ENCODE measurements at places on chromosomes 11 and 22.

DNA sequence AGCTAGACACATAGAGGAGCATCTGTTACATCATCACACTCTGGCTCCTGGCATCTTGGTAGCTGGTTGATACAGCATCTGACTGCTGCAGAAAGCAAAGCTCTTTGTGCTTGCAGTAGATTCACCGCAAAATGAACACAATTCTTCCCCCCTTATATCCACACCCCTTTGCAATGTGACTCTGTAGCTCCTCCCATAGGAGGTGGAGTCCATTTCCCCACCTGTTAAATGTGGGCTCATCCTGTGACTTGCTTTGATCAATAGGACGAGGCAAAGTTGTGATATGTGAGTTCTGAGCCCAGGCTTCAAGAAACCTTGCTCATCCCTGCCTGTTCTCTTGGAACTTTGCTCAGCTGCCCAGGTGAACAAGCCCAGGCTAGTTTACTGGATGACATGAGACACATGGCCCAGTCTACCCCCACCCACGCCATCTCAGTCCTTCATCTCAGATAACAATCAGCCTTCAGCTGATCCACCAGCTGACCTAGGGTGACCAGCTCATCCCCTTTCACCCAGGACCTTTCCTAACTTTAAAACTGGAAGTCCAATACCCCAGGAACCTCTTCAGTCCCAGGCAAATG is 272.2 kb downstream of the TENM4 start:
- no peak for DNase-seq

- no peak for DNase-seq
Measured at GRCh38 chr11:95344932-95345642, 114.1 kb upstream of the SESN3 start.

DNA sequence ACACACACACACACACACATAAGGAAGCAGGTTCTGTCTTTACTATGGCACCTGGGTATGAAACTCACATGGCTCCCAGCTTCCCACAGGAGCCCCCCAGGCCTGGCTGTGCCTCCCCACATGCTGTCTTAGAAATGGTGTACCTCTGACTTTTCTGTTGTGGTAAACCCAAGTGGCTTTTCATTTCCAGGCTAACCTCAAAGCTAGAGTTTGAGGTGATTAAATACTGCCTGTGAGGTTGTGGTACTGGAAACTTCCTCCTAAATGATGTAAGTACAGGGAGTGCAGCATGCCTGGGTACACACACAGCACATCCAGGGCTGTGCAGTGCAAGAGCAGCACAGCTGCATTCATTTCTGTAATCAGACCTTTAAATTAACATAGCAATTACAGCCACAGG is 34.4 kb downstream of the ME3 start:
- DNase-seq = no peak

DNA sequence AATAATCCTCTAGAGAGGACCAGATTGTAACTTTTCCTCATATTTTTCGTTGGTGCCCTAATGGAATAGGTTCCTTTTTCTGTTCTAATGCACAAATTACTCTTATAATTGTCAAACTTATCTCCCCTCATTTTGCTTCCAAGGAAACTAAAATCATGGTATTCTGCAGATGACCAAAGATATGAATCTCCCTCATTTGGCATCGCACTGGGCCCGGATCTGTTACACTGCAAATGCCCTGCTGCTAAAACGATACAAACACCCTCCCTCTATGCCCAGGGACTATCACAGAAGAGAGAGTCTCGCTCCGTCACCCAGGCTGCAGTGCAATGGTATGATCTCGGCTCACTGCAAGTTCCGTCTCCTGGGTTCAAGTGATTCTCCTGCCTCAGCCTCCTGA is 7.6 kb downstream of the KLHDC7B start:
- no peak for DNase-seq

- DNase-seq = no peak
Measured at GRCh38 chr11:93870616-93871015, 20.2 kb upstream of the VSTM5 start.

- no peak for DNase-seq
Measured at GRCh38 chr11:67490727-67491065, 7.9 kb downstream of the AIP start.

DNA sequence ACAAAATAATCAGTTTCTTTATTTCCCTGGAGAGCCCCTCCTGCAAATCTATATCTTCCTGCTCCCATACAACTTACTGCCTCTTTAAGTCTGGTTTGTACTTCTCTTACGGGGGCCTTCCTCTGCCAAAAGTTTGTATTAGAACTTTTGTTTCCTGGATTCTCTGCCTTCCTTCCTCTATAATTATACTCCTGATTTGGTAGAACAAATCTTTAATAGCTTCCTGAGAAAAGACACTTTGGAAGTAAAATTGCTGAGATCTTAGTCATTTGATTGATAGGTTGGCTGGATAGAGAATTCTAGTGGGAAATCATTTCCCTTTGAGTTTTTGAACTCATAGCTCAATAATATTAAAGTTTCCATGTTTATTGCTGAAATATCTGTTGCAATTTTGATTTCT is 499.2 kb downstream of the RAB38 start:
- no peak for DNase-seq

DNA sequence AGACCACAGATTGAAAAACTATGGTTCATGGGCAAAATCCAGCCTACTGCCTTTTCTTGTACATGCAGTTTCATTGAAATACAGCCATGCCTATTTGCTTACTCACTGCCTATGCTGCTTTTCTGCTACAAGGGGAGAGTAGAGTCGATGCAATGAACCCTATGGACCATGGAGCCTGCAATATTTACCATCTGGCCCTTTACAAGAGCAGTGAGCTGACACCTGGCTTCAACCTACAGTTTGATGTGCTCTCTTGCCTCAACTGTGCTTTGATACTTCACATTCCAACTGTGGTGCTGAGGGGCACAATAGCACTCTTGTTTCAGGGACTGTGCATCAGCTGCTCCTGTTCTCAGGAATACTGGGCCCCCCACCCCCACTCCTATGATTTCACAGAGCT is 239.5 kb upstream of the SORL1-AS1 start:
- DNase-seq = no peak

- DNase-seq = no peak
Measured at GRCh38 chr11:21414953-21415352, 745.6 kb downstream of the NELL1 start.

DNA sequence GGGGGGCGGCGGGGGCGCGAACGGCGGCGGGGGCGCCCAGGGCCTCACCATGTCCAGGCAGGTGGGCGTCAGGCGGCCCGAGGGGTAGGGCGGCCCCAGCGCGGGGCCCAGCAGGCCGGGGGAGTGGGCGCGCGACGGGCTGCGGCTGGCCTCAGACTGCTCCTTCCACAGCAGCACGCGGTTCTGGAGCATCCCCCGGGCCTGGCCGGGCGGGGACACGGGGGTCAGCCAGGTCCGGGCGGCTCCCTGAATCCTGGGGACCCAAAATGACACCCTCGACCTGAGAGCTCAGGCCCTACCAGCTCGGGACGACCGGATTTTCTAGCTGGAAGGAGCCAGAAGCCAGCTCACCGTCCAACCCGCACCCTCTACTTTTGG is 5.5 kb upstream of the SLC16A8 start:
- DNase-seq = no peak

GRCh38 chr11:33703788-33704187 is 3.2 kb upstream of the C11orf91 start:
- DNase-seq = no peak

DNA sequence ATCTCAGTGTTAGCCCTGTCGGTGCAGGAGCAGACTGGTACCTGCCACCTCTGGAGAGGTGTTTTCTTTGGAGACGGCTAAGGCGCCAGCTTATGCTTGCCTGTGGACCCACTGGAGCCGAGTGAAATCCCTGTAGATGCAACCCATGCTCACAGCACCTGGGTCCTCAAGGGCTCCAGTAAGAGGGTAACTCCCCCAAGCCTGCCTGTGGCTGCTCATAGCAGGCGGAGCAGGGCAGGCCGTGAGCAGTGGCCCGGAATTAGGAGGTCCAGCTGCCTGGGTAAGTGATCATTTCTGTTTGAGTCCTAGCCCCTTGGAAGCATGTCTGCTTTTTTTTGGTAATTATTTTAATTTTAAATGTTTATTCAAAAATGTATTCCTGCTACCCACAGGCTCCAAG is 43.8 kb downstream of the NAT10 start:
- no peak for DNase-seq

GRCh38 chr11:132910011-132910760 is 622.1 kb downstream of the OPCML start:
- DNase-seq = no peak

- no peak for DNase-seq
Measured at GRCh38 chr11:109521571-109522086, 99.6 kb downstream of the C11orf87 start.

DNA sequence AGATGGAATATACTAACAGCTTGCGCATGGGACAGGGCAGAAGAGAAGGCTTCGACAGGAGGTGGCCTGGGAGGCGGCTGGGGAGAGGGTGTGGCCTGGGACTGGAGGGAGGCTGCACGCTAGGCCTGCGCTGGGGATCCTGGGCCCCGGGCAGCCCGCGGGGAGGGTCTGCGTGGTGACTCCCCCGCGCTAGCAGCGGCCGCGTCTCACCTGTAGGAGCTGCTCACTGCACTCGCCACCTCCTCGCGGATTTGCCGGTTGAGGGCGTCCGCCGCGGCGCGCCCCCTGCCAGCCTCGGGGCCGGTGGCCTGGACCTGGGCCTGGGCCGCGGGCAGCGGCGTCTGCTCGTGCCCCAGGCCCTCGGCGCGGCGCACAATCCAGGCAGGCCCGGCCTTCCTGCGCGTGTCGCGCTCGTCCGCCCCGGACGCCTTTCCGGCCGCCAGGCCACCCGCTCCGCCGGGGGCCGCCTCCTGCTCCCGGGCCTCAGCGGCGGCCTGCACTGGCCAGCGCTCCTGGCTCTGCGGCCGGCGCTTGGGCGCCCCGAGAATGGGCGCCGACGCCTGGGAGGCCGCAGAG is 1.5 kb downstream of the MAP6 start:
- DNase-seq = no peak

DNA sequence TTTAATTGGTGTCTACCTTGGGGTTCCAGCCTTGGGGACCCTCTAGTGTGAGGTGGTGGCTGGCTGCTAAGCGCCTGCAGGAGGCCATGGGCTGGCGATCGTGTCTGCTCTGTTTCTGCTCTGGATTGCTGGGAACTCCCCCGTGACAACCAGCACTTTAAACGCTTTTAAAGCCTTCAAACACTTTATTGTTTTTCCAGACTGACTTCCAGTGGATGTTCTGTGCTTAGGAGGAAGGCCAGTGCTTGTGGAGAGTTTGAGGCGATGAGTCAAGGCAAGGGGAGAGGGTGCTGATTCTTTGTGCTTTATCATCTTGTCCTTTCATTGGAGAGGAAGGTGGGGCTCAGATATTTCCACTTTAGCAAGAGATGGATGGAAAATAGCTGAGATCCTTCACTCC is 81.6 kb downstream of the FLI1 start:
- DNase-seq = no peak

DNA sequence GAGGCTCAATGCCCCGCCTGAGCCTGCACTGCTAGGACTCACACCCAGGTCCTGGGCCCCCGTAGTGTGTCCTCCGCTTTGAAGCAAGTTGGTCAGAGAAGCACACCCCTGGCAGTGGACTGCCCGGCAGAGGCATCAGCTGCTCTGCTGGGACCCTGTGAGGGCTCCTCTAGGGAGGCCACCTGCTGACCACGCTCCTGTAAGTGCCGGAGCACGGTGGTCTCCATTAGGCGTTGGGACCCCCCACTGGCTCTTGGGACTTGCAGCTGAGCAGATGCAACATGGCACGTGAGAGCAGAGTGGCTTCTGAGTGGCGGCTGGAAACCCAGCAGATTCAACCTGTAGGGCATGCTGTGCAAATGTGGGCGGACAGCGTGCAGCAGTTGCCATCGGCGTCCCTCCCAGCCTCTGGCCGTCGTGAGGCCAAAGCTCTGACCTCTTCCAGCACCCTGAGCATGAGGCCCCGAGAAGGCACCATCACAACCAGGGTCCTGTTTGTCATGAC is 16.9 kb downstream of the MRGPRG start:
- no peak for DNase-seq

DNA sequence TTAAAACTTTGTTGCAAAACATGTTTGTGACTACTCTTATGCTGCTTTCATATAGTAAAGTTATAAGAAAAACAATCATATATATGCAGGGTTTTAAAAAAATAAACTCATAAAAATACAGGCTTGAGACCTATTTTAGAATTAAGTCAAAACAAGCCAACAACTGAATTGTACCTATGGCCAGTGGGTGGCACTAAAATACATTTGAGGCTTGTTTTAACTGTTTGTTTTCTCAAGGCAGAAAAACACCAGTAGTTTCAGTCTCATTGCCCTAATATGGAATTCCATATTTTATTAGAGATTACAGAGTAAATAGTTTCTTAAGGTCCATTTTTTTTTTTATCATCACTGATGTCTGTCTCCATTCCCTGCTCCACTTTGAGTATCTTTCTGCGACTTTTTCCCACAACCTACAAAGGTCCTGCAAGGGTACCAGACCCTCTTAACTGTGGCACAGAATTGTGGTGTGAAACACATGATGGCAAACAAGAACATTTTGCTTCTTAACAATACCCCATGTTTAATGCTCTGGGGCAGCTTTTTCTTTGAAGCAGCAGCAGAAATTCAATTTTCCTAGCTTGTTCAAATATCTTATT is 8.5 kb upstream of the CCDC89 start:
- no peak for DNase-seq

Measured in activated CD4-positive, CD25-positive, alpha-beta regulatory T cell (primary cell).